Astrocyte of the hippocampus (primary cell): ENCODE measurements at places on chromosomes 2 and 18.

GRCh38 chr2:30112561-30112960 is 34.2 kb upstream of the YPEL5 start:
- no peak for DNase-seq

GRCh38 chr2:154974041-154974440 is 275.5 kb downstream of the KCNJ3 start:
- no peak for DNase-seq

GRCh38 chr18:11826836-11827235 is 24.4 kb upstream of the CHMP1B start:
- no peak for DNase-seq

- DNase-seq, result no peak
These were observed 152.5 kb upstream of the ACKR3 start for GRCh38 chr2:236417150-236417549.

DNA sequence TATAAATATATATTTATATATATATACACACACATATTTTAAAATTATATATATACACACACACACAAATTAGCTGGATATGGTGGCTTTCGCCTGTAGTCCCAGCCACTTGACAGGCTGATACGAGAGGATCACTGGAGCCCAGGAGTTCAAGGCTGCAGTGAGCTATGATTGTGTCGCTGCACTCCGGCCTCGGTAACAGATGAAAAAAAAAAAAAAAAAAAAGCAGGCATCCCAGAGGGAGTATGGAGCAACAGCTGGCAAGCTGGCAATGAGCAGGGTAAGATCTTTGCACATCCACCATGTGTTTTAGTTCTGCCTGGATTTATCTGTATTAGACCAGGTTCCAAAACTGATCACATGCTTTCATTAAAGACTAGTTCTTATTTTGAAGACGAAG is 170.1 kb downstream of the MAP2 start:
- DNase-seq, result no peak

DNA sequence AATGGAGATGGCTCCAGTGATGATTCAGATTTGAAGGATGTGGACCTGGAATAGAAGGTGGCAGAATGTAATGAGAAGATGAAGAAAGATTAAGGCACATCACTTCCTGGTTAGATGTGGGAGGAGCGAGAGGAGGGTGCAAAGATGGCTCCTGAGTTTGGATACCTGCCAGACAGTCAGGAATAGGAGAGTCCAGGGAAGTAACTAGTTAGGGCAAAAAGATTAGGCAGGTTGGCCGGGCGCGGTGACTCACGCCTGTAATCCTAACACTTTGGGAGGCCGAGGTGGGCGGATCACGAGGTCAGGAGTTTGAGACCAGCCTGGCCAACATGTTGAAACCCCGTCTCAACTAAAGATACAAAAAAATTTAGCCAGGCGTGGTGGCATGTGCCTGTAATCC is 5.6 kb downstream of the C2orf74 start:
- no peak for DNase-seq

DNA sequence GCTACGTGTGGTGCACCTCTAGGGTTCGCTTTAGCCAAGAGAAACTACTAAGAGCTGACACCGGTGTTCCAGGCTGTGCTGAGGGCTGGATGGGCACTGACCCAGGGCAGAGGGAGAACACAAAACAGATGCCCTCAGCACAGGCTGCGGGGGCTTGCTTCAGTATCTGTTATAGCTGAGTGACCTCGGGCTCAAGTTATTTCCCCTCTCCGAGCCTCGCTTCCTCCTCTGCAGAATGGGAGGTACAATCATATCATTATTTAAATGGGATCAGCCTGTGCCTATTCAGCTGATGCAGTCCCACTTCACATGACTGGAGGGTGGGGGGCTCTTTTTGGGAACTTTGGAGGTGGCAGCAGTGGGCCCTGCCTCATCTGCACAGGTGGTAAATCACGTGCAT is 156.1 kb upstream of the APCDD1 start:
- DNase-seq, result no peak

DNA sequence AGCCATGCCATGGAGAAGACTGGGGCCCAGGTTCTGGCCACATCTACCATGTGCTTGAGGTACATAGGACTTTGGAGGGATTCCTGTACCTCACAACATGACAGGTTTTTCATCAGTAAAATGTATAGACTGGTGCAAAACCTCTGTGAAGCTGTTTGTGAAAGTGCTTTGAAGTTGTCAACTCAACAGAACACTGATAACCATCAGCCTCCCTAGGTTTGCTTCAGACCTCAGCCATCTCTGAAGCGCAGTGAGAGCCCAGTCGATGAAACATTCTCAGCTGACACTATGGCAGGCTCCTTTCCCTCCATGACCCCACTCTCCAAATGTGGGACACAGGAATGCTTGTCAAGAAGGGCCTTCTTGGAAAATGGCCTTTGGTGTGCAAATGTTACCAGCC is 38.6 kb downstream of the STK25 start:
- no peak for DNase-seq

GRCh38 chr2:135703300-135703699 is 38.4 kb upstream of the UBXN4 start:
- no peak for DNase-seq

DNA sequence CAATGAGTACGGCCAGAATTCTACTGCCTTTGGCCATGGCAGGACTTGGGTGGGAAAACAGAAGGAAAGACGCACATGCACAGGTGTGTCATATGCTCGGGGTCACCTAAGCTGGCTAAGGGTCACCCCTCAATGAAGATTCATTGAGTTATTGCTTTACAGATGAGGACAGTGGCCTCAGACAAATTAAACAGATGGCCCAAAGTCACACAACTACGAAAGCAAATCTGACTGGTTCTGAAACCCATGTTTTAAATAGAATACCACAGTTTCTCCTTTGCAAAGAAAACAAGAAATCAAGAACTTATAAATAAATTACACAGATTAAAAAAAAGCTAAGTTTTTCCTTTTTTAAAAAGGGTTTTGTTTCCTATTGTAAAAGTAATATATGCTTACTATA is 70.5 kb downstream of the ID2 start:
- no peak for DNase-seq

DNA sequence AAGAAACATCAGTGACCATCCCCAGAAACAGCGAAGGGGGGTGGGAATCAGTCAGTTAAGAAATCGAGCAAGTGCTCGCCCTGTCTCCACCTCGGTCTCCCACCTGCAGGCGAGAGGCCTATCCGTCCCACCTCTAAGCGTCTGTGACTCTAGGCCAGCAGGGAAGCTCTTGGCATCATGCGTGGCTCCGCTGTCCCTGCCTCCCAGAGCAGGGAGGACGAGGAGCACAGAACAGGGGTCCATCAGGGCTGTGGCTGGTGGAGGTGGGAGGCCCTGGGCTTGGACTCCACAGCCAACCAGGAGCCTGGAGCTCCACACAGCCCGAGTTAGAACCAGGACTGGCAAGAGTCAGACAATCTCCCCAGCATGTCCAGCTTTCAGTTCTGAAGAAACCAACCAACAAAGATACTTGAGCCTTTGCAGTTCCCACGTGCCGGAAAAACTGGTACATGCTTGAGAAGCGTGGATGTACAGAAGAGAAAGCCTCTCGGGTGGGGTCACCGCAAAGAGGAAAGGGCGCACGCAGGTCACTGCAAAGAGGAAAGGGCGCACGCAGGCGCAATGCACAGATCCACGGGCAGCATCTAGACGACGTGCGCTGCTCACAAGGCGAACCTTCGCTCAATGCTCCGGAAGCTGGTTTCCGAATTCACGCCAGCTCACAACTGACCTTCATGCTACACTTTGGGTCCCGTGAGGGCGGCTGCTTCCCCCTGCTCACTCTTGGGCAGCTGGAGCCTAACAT is 104.5 kb upstream of the ALKAL2 start:
- DNase-seq, result no peak

GRCh38 chr2:139778732-139779131 is 998.5 kb upstream of the NXPH2 start:
- no peak for DNase-seq

DNA sequence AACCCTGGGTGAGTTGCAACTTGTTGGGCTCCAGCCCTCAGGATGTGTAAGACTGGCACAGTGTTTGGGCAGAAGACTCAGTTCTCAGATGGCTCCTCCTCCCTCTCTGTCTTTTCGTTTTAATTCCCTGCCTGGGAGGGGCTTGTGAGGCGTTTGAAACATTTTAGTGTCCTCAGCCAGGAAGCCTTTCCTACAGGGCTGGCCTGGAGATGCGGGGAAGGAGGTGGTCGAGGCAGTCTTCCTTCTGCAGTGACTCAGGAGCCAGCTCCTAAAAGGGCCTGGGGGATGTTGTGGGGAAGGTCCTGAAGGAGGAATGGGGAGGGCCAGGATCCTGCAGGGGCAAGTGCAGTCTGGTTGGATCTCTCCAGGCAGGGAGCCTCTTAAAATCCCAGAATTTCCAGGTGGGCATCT is 22.1 kb upstream of the IGFBP5 start:
- DNase-seq, result no peak

DNA sequence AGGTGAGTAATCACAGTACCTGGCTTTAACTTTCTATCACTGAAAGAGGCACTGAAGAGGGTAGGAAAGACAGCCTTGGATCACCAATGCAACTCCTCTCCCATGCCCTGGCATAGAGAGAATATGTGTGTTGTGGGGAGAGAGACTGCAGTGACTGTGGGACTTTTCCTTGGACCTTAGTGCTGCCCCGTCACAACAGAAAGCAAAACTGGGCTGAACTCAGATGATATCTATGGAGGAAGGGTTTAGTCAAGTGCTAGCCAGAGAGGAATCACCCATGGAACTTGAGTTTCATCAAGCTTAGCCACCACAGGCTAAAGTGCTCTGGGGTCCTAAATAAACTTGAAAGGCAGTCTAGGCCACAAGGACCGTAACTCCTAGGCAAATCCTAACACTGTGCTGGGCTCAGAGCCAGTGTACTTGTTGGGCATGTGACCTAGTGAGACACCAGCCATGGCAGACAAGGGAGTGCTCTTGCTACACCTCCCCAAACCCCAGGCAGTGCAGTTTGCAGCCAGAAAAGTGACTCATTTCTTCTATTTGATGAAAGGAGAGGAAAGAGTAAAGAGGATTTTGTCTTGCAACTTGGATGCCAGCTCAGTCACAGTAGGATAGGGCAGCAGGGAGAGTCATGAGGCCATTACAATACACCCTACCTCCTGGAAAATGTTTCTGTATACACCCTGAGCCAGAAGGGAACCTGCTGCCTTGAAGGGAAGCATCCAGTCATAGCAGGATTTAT is 105.8 kb upstream of the SPOPL start:
- DNase-seq, result peak; percentile 59

DNA sequence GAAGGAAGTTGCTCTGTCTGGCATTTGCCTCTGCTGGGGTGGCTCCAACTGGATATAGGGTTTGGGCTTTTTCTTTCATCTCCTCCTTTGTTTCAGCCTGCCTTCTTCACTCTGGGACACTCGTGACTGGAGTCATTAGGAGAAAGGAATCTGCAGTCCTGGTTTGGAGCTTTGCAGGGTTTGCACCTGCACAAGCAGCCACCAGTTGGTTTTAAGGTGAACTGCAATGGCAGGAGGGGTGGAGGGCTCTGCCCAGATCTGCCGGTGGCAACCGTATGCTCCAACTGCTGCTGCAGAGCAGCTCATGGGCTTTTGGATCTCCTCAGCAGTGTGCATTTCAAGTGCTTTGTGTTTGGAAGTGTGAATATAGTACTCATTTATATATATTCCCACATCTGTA is 131.3 kb upstream of the MGAT5 start:
- no peak for DNase-seq

DNA sequence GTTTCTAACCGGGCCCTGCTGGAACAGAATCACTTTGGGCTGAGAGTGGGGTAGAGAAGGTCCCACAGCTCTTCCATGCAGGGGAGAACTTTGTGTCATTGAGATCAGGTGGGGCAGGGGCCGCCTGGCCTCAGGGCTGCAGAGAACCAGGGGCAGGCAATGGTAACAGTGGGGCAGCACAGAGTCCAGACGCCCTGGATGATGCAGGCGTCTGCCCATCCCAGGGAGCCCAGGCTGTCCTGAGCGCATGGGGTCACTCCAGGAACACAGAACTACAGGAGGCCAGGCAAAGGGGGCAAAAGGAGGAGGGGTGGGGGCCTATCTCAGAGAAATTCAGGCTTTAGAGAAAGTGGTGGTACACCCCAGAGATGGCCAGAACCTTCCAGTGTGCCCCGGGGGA is 121.3 kb downstream of the NDUFA10 start:
- DNase-seq, result no peak

GRCh38 chr2:48461721-48462120 is 68.2 kb upstream of the STON1 start:
- no peak for DNase-seq

GRCh38 chr2:189933041-189933440 is 129.5 kb downstream of the MSTN start:
- no peak for DNase-seq

DNA sequence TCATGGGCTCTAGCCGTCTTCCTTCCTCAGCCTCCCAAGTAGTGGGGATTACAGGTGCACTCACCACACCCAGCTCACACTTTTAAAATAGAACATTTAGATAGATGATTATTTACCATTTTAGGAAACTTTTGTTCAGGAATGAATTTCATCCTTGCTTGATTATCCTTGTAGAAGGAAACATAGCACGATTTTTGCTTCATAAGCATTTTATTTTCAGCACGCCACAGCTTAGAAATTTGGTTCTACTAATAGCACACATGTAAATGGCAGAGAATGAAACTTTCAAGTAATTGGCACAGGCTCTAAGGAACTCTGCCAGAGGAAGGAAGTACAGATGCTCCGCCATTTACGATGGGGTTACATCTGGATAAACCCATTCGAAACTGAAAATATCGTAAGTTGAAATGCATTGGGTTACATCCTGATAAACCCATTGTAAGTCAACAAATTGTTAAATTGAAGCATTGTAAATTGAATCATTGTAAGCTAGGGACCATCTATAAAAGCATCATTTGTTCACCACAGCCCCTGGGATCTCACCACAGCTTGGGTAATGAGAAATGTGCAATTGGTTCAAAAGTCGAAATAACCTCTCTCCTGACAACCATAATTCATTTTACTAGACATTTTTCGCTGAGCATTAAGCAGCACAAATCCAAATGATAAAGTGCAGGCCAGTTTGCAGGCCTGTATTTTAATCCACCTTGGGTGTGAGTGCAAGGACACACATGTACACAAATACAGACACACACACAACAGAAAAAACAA is 33.2 kb downstream of the FRZB start:
- DNase-seq, result no peak

GRCh38 chr2:14861181-14861580 is 228.7 kb downstream of the LRATD1 start:
- no peak for DNase-seq

DNA sequence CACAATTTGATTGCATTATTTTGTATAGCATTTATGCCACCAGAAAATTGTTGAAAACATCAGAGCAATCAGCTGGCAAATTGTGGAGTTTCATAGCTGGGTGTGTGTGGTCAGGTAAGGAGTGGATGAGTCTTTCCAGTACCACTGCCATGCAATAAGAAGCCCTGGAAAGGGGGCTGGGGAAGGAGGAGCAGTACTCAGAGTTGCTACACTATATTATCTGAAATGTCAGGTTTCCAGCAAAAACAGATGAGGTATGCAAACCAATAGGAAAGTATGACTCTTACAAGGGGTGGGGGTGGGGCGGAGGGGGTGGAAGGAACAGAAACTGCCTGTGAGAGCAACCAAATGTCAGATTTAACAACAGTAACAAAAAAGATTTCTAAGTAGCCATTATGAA is 112.2 kb downstream of the SOS1 start:
- peak; percentile 46 for DNase-seq

GRCh38 chr18:51279367-51279984 is 82.0 kb upstream of the MEX3C start:
- DNase-seq, result no peak
